ENCODE measurements at places on chromosomes 12 and 14.

DNA sequence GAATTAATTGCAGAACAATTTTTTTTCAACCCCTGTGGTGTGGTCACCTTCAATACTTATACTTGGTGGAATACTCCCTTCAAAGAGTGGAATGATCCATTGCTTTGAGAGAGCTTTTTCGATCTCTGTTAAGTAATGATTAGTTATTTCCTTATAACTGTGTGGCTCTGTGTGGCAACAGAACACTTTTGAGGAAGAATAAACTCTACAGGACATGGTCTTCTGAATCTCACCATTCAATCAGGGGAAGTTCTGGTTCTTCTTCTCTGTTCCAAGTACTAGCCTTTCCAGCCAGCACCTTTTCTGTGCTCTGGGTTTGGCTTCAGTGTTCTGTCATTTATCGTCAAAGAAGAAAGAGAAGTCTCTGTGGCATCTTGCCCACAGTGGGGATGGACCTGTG, 369.2 kb downstream of the ZFP36L1 start:
- no peak for DNase-seq

- DNase-seq, result no peak
Measured at GRCh38 chr12:125518074-125518473, 452.8 kb downstream of the AACS start.

GRCh38 chr12:118282767-118283166, 89.9 kb downstream of the TAOK3 start:
- no peak for DNase-seq

DNA sequence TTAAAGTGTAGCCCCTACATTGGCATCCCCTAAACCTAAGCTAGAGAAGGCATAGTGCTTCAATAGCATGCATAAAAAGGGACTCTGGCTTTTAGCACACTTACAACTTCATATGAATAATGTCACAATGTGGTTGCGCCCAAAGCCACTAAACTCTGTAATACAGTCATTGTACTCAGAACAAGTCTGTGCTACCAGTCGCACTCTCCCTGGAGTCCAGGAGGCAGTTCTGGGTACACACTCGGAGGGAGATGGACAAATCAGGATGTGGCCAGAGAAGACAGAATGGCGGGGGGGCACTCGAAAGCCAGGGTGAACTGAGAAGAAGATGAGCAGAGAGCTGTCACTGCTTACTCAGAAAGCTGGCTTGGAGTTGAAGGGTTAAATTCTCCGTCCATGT, 10.6 kb downstream of the SAMD4A start:
- no peak for DNase-seq

GRCh38 chr12:124913474-124914391, 717 bp downstream of the UBC start:
- peak; percentile 92 for DNase-seq

DNA sequence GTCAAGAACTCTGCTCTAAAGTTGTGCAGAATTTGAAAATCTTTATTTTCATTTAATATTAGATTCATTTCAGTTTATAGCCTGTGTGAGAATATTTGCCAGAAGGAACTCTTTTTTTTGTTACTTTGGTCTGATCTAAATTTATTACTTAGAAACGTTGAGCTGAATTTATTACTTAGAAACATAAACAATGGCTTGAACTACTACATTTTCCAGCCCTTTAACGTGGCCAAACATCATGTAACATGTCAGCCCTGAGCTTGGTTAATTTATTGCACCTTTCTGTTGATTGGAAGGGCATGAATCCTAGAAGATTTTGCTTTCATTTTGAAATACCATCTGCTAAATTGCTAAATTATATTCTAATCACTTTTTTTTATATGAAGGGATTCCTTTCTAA, 241.4 kb downstream of the TMEM117 start:
- DNase-seq, result no peak

GRCh38 chr14:77985211-77985615, 185.0 kb upstream of the NRXN3 start:
- DNase-seq, result no peak

DNA sequence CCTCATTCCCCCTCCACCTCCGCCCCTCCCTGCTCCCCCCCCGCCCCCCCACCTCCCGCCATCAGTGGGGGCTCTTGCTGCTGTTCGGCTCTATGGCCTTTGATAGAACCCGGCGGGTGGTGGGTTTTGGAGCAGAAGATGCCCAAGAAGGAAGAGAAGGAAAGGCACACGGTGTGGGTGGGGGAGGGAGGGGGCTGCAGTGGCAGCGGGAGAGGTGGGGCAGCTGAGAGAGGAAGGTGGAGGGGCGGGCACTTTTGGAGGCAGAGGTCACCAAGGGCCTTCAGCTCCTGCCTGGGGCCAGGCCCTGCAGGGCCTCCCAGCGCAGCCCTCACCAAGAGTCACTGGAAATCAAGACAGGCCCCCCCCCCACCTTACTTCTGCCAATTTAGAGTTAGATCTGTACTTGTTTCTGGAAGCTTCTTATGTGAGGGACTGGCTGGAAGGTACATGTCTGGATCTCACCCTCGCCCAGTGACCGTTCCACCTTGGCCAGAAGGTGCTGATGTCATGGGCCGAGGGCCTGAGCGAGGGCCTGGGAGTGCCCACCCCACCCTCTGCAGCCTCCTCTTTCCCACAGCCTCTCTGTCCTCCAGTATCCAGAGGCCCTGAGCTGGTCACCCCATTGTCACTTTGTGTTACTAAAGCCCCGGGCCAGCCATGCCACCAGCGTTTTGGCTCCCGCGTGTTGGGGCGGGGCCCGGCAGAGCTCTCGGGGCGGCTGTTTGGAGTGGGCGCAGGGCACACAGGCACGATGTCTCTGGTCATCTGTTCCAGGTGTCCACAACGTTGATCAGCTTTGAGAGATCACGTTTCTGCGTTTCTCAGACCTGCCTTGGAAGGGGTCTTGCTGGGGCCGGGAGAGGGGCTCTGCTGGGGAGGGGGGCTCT, 153.9 kb downstream of the KIF26A start:
- no peak for DNase-seq

DNA sequence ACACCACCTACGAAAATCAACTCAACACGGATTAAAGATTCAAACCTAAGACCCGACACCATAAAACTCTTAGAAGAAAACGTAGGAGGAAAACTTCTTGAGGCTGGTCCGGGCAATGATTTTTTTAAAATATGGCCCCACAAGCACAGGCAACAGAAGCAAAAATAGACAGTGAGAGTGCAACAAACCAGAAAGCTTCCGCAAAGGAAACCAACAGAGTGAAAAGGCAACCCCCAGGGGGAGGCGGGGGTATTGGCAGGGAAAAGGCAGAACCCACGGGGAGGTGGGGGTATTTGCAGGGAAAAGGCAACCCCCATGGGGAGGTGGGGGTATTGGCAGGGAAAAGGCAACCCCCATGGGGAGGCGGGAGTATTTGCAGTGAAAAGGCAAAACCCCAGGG, 20.5 kb upstream of the FBRSL1 start:
- DNase-seq, result no peak

DNA sequence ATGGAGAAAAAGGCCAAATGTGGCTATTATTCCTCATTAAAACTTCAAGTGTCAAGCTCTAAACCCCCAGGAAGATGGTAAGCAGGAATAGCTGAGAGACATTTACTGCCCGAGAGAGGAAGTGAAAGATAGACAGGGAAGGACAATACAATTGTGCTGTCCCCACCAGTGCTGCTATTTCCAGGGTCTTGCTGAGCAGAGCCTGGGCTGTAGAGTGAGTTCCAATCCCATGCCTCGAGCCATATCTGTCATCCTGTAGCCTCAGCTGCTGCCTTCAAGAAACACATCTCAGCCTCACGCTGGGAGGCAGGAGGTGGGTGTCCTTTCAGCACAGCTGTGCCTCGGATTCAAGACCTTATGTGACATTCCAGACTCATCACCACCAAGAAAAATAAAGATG, 114.0 kb downstream of the RPAP3 start:
- no peak for DNase-seq

- DNase-seq, result no peak
Measured at GRCh38 chr12:58888131-58888783, 32.0 kb downstream of the LRIG3 start.

All from activated CD4-positive, alpha-beta T cell treated with anti-CD3 and anti-CD28 coated beads for 24 hours (primary cell).